ENCODE measurements at places on chromosomes 4 and X. TPM values are rescaled to one million over a fixed set of nuclear protein-coding genes. Genes with fewer than 3 reads are reported as not detected.

- DNase-seq, result no peak
Observed at GRCh38 chr4:101101072-101101471, 246.3 kb downstream of the PPP3CA start.

- peak; percentile 85 for DNase-seq
Observed at GRCh38 chr4:6134612-6135220, 65.6 kb downstream of the JAKMIP1 start.

DNA sequence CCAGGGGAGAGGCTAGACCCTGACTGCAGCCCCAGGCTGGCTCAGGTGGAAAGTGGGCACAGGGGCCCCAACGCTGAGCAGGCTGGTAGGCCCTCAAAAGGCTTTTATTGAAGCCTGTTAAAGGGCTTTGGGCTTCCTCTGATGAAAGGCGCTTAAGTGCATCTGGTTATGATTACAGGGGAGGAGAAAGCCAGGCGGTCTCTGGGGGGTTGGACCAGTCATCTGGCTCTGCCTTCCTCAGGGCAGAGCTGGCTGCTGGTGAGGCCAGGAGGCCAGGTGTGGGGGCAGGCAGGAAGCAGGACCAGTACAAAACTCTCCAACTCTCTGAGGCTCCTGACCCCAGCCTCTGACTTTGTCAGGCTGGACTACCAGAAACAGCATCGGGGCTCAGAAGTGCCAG, 68.8 kb upstream of the BCOR start:
- no peak for DNase-seq

DNA sequence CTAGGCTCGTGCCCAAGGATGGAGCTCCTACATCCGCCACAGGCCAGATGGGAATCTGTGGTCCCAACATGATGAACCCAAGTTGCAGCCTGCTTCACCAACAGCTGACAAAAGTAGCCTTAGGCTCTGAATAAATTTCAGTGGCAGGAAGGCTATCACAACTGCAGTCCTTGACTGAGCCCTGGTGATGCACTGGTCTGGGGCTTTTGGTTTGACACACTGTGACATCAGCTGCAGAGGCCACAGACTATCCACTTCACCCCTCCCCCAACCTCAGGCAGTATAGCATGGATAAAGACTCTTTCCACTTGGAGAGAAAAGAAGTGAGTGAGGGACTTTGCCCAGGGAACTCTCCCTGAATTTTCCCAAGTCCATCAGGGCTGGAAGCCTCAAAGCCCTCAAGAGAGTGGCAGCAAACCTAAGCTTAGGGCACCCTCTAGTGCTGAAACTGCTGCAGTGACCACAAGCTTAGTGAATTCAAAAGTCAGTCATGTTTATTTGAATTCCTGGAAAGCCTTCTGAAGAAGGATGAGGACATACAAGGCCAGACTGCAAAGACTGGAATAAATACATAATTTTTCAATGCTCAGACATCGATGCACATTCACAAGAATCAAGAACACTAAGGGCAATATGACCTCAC, 135.0 kb upstream of the TENT5D start:
- DNase-seq, result no peak

DNA sequence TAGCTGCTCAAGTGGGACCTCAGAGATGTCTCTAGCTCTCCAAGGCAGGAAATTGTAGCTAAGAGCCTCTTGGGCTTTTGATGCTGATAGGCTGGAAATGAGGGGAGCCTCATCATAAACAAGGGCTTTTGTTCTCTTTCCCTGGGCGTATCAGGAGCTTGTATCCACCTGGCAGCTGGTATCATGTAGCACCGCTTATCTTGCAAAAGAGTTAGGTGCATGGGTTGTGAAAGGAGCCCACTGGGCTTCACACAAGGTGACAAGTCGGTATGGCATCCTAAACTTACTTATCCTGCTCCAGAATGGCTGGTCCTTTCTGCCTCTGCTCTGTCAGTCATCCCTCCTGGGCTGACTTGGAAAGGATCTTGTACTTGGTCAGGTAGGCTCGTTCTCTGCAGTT, 565.8 kb downstream of the GRXCR1 start:
- DNase-seq, result no peak

- peak; percentile 58 for DNase-seq
Observed at GRCh38 chr4:3302786-3303564, 10.2 kb downstream of the RGS12 start.

DNA sequence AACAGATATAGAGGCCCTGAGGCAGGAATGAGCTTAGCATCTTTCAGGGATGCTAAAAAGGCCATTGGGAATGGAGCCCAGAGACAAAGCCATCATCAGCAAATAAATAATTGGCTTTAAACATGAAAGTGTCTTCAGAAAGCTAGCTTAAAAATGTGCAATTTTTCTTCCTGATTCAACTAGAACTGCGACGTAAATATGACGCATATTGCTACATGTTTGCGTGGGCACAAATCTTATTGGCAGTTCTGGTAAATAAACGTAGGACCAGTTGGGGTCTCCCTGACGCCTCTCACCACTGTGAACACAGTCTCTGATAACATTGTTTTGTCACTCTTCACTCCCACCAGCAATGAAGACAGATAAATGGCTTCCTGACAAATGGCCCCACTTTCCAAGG, 97.3 kb upstream of the SRD5A3 start:
- no peak for DNase-seq

- DNase-seq, result no peak
Observed at GRCh38 chrX:39736216-39737211, 361.2 kb downstream of the BCOR start.

DNA sequence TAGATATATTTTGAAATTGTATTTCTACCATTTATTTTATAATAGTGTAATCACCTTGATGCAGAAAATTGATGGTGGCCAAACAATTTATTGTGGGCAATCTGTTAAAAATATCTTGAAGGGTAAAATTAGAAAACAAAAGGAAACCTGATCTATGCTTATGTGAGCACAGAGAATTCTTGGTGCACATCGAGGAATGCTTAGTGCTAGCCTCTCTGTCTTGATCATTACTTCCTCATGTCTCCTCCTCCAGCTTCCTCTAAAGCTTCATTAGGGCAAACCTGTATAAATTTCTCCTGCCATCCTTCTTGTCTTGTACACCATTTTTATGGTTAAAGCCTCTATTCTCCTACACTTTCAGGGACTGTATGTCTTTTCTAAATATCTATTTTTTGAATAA, 725.8 kb downstream of the RAPGEF2 start:
- DNase-seq, result no peak

DNA sequence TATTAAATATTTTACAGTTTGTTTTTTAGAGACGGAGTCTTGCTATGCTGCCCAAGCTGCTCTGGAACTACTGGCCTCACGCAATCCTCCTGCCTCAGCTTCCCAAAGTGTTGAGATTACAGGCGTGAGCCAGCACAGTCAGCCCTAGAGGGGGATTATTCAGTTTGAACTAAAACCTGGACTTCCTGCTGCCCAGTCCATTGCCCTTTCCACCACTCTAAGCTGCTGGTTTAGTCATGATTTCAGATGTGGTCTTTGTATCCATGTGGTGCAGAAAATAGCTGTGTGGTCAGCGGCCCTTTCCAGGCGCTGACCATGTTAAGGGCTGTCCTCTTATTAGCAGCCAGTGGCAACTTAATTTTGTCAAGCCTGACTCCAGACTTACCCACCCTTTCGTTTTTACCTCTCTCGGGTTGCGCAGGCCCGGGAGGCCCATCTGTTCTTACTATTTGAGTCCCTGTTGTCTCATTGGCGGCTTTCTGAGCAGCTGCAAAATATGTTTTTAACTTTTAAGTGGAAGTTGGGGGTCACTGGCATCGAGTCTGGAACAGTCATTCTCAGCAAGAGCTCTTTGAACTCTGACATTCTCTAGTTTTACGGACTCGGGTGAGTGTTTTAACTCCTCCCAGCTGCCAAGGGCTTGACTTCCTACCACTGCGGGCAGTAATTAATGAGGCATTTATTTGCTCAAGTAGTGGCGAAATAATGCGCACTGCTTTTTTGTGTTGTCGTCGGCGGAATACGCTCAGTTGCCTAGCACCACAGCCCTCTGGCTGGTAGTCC, 773 bp upstream of the VMA21 start:
- DNase-seq, result peak; percentile 47

DNA sequence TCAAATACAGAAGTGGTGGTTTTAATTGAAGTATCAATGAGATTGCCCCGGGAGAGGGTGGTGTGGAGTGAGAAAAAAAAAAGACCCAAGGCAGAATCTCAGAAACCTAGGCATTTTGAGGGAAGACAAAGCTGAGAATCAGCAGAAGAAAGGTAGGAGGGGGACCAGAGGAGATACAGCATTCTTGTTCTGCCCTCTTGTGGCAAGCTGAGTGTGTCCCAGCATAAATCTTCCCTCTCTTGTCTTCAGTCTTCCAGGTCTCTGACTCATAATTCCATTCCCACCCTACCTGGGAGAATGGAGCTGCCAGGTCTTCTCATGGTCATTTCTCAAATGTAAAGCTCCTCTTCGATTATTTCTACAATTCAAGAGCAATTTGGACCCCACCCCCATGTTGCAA, 32.7 kb upstream of the MAGED1 start:
- no peak for DNase-seq

- DNase-seq, result no peak
Observed at GRCh38 chrX:37509349-37509748, 62.1 kb upstream of the LANCL3 start.

- DNase-seq, result no peak
Observed at GRCh38 chr4:184649971-184650855, 675 bp downstream of the PRIMPOL start.

- DNase-seq, result no peak
Observed at GRCh38 chr4:10417740-10418139, 39.5 kb downstream of the ZNF518B start.

GRCh38 chr4:84499624-84499982, 511 bp upstream of the NKX6-1 start:
- no peak for DNase-seq

GRCh38 chr4:5900844-5901243, 8.0 kb upstream of the CRMP1 start:
- no peak for DNase-seq

GRCh38 chrX:22109442-22109841, 77.3 kb downstream of the PHEX start:
- DNase-seq, result no peak

- DNase-seq, result no peak
Observed at GRCh38 chrX:151966236-151966635, 8.2 kb downstream of the GABRE start.

- DNase-seq, result no peak
Observed at GRCh38 chr4:113327494-113327893, 278.0 kb downstream of the ANK2 start.

The EGF gene
- not detected for total RNA-seq

The TLR3 gene
- 2.2 TPM for total RNA-seq

The TNIP3 gene
- total RNA-seq, result 1.6 TPM

The SOX3 gene
- not detected for total RNA-seq

The SLC49A3 gene
- total RNA-seq, result 0.40 TPM

The CT47B1 gene
- total RNA-seq, result not detected

The CSAG3 gene
- total RNA-seq, result not detected

The HEPH gene
- not detected for total RNA-seq

The AKAP4 gene
- total RNA-seq, result not detected

All from activated CD4-positive, alpha-beta memory T cell treated with anti-CD3 and anti-CD28 coated beads, Interleukin-2, amount 10 ng/mL, durations not matched to agents 7 days and 5 days (primary cell).